G401 (cell line): ENCODE measurements at places on chromosomes 6 and 20. TPM values are rescaled to one million over a fixed set of nuclear protein-coding genes. Genes with fewer than 3 reads are reported as not detected.

DNA sequence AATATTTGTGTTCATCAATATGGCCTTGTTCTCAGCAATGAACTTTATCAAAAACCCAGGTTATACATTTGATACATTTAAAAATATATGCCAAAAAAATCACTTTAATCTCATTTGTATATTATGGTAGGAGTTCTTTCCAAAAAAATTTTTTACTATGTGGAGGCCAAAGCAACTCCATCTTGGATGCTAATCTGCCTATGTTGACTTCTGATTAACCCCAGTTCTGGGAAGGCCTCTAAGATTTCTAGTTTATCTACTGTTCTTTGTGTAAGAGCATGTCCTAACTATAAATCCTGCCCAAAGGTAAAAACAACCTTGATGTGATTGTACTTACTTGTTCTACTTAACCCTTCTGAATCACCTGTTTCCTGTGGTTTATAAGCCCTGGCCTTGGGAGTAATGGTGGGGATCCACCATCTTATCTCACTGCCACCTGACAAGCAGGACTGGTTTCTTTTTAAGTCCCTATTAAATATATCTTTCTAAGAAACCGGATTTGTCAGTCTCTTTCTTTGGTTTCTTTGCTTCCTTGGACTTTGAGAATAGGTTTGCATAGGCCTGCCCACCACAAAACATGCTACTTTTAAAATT is 46.7 kb downstream of the RNGTT start:
- DNase-seq = no peak

GRCh38 chr6:64128301-64129024 is 492.9 kb downstream of the PHF3 start:
- no peak for DNase-seq

GRCh38 chr6:36178544-36178943 is 18.0 kb upstream of the BRPF3 start:
- no peak for DNase-seq

DNA sequence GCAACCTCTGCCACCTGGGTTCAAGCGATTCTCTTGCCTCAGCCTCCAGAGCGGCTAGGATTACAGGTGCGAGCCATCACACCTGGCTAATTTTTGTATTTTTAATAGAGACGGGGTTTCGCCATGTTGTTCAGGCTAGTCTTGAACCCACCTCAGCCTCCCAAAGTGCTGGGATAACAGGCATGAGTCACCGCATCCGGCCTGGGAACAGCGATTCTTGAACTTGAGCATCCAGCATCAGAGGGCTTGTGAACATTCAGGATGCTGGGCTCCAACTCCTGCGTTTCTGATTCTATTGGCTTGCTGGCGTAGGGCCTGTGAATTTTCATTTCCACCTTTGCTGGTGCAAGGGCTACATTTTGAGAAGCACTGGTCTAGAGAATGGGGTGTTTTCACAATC is 24.5 kb upstream of the PIM1 start:
- DNase-seq = no peak

DNA sequence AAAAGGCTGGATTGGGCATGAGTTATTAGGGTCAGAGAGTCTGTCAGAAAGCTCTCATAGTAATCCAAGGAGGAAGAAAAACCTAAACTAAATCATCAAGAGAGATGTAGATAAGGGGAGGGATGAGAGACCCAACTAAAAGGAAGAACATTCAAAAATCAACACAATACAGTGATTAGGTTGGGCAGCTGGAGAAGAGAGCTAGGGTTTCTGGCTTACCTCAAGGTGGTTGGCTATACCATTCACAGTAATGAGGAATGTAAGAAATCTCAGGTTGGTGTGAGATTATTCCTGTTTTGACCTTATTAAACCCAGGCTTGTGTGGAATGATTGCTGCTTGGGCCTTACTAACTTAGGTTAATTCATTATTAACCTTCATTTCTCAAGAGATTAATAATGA is 6.2 kb upstream of the COX7A2 start:
- DNase-seq = no peak

- peak; percentile 84 for DNase-seq
Measured at GRCh38 chr20:34861386-34862084, 11.1 kb downstream of the GGT7 start.

GRCh38 chr20:44457016-44457415 is 18.7 kb upstream of the TTPAL start:
- DNase-seq = no peak

GRCh38 chr6:30349421-30350177 is 4.6 kb downstream of the RPP21 start:
- no peak for DNase-seq

DNA sequence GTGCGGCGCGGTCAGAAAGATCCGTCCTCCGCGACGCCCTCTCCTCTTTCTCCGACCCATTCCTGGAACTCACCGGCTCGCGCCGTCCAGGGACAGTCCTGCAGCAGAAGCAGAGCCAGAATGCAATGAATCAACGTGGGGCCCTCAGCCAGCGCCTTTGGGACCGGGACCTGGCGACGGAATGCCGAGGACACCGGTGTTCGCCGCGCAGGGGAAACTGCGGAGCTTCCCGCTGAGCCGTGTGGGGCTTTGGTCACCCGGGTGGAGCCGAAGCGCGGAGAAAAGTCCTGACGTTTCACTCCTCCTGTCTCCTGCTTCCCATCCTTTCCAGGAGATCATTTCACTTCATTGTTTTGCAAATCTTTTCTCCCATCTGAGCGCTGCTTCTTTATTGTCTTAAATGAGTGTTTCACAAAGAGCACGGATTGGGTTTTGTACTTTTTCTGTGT is 26.5 kb downstream of the ULBP1 start:
- DNase-seq = no peak

GRCh38 chr6:118313762-118314161 is 234.3 kb upstream of the PLN start:
- DNase-seq = no peak

- DNase-seq = no peak
Measured at GRCh38 chr6:101722991-101723579, 329.6 kb downstream of the GRIK2 start.

DNA sequence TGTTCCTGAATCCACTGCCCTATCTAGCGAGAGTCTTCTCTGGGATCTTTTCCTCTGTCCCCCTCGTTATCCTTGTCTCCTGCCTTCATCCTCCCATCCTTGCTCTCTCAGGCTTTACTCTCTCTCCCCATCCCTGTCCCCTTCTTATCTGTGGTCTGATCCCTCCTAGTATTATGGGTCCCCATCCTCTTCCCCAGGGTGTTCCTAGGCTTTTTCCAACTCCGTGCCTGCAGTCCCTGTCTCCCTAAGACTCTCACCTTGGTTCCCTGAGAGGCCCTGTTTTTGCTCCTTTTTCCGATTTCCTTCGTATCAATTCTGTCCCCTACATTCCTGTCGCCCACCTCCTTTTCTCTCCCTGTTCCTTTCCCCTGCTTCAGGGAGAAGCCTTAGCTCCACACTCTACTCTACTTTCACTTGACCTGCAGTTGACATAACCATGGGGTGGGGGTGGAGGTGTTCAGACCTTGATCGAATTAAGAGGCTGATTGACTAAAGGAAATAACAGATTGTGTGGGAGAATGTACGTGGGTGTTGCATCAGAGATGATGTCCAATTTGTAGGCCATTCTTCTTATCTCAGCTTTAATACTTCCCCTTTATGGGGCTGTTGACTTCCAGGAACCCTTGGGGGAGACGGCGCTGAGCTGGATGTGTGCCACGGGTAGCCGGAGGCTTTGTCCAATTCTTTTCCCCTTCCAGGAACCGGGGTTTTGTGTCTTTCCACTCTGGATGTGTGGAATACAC is 905 bp downstream of the PPARD start:
- DNase-seq = peak; percentile 25

DNA sequence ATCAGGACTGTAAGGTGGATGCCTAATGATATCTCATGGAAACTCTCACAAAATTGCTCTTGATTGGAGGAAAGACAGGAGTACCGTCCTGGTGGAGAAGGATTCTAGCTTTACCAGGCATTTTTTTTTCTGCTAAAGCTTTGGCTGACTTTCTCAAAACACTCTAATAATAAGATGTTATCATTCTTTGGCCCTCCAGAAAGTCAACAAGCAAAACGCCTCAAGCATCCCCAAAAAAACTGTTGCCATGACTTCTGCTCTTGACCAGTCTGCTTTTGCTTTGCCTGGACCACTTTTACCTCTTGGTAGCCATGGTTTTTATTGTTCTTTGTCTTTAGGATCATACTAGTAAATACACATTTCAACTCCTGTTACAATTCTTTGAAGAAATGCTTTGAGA is 55.5 kb upstream of the RUNX2 start:
- no peak for DNase-seq

- DNase-seq = no peak
Measured at GRCh38 chr20:1842281-1842680, 52.9 kb upstream of the SIRPA start.

GRCh38 chr6:97820400-97820799 is 537.4 kb upstream of the MMS22L start:
- DNase-seq = no peak

- DNase-seq = no peak
Measured at GRCh38 chr6:5341845-5342244, 80.5 kb downstream of the FARS2 start.

GRCh38 chr20:59322081-59322480 is 21.7 kb downstream of the EDN3 start:
- DNase-seq = no peak

- no peak for DNase-seq
Measured at GRCh38 chr6:84897988-84898594, 133.7 kb upstream of the TBX18 start.

- no peak for DNase-seq
Measured at GRCh38 chr20:17806107-17806506, 106.3 kb downstream of the BANF2 start.

- no peak for DNase-seq
Measured at GRCh38 chr6:32108094-32108627, 977 bp downstream of the TNXB start.

DNA sequence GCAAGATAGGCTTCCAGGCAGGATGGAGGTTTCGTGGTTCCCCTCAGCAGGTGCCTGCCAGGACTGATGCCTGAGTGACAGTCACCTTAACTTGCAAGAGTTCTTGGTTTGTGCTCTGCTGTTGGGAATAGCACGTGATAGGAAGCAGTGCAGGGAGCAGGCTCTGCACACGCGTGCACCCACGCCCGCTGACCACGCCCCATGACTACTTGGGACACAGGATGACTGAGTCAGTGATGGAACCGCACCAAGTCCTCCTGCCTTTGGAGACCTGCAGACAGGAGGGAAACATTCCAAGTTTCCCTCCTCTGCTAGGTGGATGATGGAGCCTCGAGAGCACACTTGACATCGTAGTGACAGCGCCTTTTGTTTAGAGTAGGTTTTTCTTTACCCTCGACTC is 164.2 kb downstream of the DTNBP1 start:
- DNase-seq = no peak

DNA sequence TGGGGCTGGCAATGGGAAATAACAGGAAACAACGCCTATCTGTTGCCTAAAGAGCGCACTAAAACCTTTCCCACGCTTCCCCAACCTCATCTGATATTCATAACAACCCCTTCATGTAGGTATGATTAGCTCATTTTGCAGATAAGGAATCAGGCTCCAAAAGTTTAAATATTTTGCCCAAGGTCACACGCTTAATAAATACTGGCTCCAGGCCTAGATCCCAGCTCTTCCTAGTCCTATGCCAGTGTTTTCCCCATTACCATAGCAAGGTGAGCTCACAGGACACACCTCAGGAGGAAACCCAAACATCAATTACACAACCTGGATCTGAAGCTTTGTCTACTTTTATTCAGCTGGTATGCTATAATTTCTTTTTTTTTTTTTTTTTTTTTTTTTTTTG is 19.6 kb downstream of the MBOAT1 start:
- no peak for DNase-seq

GRCh38 chr6:93581371-93581770 is 162.0 kb upstream of the EPHA7 start:
- no peak for DNase-seq

DNA sequence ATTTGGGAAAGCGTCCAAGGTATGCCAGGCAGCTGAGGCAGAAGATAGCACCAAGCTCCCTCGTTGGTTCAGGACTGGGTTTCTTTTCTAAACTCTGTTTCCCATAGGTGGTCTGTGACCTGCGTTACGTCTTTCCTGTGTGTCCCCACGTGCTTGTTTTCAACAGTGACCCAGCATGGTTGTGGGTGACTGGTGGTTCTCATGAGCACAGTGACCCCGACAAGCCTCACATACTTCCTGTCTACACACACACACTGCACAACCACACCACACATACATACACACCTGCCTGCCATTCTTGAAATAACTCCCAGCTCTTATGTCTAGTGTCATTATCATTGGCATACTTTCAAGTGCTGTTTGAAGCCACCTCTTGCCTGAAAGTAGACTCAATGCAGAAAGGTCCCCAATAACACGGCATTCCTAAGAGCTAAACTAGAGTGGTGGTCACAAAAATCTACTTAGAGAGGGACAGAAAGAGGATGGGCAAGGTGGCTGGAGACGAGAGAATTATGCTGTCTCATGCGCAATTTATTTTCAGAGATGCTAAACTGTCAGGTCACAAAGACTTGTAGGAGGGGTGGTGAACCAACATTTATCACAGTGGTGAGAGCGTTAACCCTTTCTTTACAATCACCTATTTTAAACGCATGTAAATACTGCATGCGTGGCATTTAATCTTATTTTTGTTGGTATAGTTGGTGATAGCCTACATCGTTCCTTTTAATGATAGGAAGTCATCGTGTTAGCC is 66.7 kb downstream of the GCNT2 start:
- DNase-seq = peak; percentile 61

DNA sequence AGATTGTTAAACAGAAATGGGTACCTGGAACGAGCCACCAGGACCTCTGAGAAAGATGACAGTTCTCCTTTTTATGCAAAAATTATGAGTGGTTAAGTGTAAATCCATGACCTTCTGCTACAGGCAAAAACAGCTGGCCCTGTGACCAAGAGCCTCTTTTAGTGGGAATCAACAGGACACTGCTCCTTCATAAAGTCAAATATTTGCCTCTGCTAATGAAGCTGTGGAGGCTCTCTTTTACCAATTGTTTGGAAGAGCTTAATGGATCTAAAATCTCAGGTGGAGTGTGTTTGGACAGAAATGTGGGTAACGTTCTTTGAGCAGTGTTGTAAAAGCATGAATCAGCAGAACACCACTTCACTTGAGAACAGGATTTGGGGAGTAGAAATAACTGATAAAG is 117.5 kb upstream of the PCSK2 start:
- DNase-seq = no peak

The EDN1 gene
- 0.49 and 0.68 TPM in 2 replicates for total RNA-seq

The PSORS1C2 gene
- total RNA-seq = not detected in 2 replicates

The SLA2 gene
- total RNA-seq = 0.10 TPM in 1 of 2 replicates, not detected in the other

The GABRR2 gene
- not detected in 2 replicates for total RNA-seq

The C6orf132 gene
- 0.18 TPM in 1 of 2 replicates, not detected in the other for total RNA-seq

The IL17F gene
- not detected in 2 replicates for total RNA-seq

The MCHR2 gene
- not detected in 2 replicates for total RNA-seq

The OTOR gene
- not detected in 2 replicates for total RNA-seq

The CFB gene
- total RNA-seq = not detected in 2 replicates
